ENCODE measurements at places on chromosomes 7 and 10. TPM values are rescaled to one million over a fixed set of nuclear protein-coding genes. Genes with fewer than 3 reads are reported as not detected.

The SPACDR gene
- not detected for total RNA-seq

The FAM13C gene
- not detected for total RNA-seq

The ADRB1 gene
- total RNA-seq = 0.22 TPM

The HECTD2 gene
- total RNA-seq = 4.1 TPM

The AKR1D1 gene
- total RNA-seq = not detected

The CTNNA3 gene
- total RNA-seq = under 0.01 TPM

The MKX gene
- total RNA-seq = 0.06 TPM

The GARIN1A gene
- not detected for total RNA-seq

The IL2RA gene
- not detected for total RNA-seq

The GNAI1 gene
- total RNA-seq = 33.6 TPM

The LIPK gene
- total RNA-seq = not detected

The CYP26C1 gene
- 0.43 TPM for total RNA-seq

The LRRD1 gene
- not detected for total RNA-seq

The NPSR1 gene
- total RNA-seq = not detected

The CFAP43 gene
- total RNA-seq = 0.14 TPM

The ADAM8 gene
- 26.0 TPM for total RNA-seq

The COBL gene
- total RNA-seq = 6.6 TPM

The ATP5F1C gene
- total RNA-seq = 343 TPM

The GFRA1 gene
- total RNA-seq = 42.7 TPM

The FIS1 gene
- 215 TPM for total RNA-seq

The TCF7L2 gene
- 5.4 TPM for total RNA-seq

The ELAPOR2 gene
- 1.9 TPM for total RNA-seq

The ANKRD2 gene
- 6.8 TPM for total RNA-seq

The KLF14 gene
- total RNA-seq = 0.14 TPM

The CXCL12 gene
- 0.46 TPM for total RNA-seq

The FFAR4 gene
- total RNA-seq = not detected

The GATA3 gene
- 3.2 TPM for total RNA-seq

The INHBA gene
- 8.9 TPM for total RNA-seq

The UCN3 gene
- total RNA-seq = not detected

The PTPN20 gene
- total RNA-seq = 1.0 TPM

The LDB3 gene
- total RNA-seq = not detected

The SPDYE1 gene
- total RNA-seq = not detected

The RADIL gene
- 2.4 TPM for total RNA-seq

The DENND2A gene
- 27.6 TPM for total RNA-seq

The TRUB1 gene
- total RNA-seq = 41.4 TPM

The SPDYE16 gene
- not detected for total RNA-seq

Data from epithelial cell of proximal tubule (primary cell).